ENCODE measurements at places on chromosomes 2 and 18.

GRCh38 chr2:103960951-103961350 lies 893.0 kb upstream of the POU3F3 start:
- DNase-seq: no peak

DNA sequence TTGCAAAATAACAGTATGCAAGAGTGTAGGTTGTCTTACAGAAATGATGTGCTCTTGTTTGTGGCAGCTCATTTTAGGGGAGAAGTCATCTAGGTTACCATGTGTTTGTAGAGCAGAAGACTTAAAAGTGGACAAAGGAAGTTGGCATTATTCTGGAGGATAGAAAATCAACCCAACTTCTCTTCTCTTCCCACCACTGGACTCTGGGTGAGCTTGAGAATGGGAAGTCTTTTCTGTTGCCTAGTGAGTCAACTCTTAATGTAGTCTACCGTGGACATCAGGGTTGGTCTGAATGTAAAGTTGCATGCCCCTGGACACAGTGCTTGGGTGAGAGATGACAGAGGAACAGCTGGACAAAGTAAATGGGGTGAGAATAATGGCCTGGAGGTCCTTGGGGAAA lies 98.3 kb downstream of the FMNL2 start:
- DNase-seq: no peak

- no peak for DNase-seq
Measured at GRCh38 chr2:8141780-8142179, 540.1 kb upstream of the ID2 start.

DNA sequence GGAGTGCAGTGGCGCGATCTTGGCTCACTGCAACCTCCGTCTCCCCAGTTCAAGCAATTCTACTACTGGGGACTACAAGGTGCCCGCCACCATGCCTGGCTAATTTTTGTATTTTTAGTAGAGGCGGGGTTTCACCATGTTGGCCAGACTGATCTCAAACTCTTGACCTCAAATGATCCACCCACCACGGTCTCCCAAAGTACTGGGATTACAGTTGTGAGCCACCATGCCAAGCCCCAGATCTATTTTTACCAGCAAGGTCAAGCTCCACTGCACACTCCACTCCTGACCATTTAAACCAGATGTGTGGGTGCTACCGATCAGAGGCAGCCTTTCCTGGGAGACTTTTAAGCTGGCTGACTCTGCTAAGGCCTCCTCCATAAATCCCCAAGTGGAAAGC lies 67.5 kb upstream of the CD226 start:
- no peak for DNase-seq

DNA sequence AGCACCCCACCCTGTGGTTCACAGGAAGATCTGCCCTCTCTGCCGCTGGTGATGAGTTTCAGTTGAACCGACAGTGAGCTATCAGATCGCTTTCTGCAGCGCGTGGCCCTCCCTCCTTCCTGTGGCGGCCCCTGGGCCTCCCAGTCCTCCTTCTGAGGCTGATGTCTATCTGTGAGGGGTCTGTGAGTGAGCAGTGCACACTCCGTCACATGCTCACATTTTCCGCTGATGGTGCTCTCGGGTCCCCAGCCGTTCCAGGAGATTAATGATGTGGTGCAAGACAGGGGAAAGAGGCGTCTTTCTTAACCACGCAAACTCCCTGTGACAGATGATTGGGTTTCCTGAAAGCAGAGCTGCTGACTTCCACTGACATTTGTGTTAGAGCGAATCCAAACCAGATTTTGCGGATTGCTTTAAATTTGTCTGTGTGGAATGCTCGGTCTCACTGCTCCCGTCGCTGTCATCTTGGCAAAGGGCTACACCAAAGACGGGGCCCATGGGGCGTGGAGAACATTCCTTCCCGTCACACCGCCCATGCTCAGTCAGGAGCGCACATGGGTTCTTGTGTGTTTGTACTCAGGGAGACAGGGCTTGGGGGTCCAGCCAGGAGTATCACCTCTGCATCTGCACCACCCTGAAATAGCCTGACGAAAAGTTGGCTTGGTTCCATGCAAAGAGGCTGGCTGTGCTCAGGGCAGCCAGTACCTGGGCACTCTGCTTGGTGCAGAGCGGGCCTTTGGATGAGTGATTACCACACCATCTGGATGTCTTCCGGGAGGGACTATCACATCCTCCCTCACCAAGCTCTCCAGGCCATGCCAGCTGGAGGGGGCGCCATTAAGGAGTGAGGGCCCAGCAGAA lies 154.7 kb upstream of the HS6ST1 start:
- DNase-seq: no peak

DNA sequence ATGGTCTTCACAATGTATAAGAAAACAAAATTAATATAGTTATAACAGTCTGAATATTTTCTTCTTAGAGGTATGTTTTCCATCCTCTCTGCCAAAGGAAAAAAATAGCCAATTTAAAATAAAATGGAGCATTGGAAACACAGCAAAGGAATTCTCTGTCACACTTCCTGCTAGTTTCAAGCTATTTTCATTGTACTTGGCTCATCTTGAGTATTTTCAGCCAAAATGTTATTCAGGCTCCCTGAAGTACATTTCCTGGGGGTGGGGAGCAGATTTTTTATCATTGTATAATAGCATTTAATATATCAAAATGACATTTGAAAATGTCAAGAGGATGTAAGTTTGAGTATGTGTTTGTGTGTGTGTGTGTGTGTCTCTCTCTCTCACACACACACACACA lies 463.6 kb upstream of the REG3G start:
- no peak for DNase-seq

- no peak for DNase-seq
Measured at GRCh38 chr2:150358468-150358807, 129.0 kb downstream of the RND3 start.

Measured in midbrain (tissue), 1 donor.